ENCODE measurements at places on chromosomes 6 and 20.

GRCh38 chr6:7087066-7087465 is 20.7 kb upstream of the RREB1 start:
- DNase-seq, result peak; percentile 37

DNA sequence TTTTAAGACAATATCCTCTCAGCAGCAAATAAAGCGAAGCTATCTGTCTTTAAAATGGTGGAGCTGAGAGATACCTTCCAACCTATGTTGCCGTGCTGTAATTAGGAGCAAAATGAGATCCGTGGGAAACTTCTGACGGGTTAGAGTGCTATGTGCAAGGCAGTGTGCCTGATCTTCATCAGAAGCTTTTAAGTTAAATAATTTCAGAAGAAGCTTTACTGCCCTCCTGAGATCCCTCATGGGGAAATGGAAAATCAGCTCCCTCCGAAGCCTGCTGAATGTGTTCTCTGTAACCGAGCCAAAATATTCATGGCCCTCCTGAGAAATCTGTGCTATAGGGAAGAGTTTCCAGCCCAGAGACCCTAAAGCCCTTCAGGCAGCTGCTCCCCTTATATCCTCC is 43.7 kb upstream of the TBC1D7 start:
- no peak for DNase-seq

- no peak for DNase-seq
Measured at GRCh38 chr20:9510911-9511310, 3.5 kb upstream of the LAMP5 start.

DNA sequence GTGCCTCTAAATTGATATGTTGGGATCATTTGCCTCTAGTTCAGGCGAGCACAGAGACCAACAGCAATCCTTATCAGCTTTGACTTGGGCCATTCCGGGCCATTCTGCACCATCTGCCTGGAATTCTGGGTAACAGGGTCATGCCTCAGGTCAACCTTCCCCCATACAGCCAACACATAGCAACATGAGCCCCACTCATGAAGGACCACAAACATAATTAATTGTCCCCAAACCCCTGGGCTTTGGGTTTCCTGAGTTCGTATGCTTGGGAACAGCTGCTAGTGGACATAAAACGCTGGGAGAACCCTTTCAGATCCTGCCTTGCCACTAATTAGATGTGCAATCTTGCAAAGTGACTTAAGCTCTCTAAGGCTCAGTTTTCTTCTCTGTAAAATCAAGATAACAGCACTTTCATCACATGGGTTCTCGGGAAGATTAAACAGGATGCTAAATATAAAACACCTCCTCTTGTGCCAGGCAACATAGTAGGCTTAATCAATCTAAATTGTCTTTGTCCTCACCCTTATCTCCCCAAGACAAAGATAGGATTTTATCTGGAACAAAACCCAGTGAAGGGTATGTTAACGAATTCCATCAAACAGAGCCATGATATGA is 426.5 kb downstream of the CD83 start:
- no peak for DNase-seq

GRCh38 chr6:4358414-4359107 is 223.2 kb upstream of the ECI2 start:
- peak; percentile 100 for DNase-seq

DNA sequence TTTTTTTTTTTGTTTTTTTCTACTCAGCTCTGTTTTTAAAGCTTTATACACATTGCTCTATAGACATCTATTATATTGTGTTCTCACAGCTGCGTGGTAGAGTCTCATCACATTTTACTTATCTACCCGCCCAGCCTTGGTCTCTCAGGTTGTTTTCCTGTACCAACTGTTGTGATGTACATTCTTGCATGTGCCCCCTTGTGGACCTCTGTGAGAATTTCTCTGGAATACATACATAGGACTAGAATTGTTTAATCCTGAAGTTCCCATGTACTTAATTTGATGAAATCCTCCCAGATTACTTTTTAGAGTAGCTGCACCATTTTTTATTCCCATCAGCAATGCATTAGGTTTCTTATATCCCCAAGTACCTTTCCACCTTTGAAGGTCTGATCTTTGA is 40.4 kb upstream of the TINAG start:
- DNase-seq, result peak; percentile 51

GRCh38 chr6:41255110-41255509 is 27.0 kb downstream of the TREML4 start:
- no peak for DNase-seq

- DNase-seq, result no peak
Measured at GRCh38 chr6:333379-334002, 41.2 kb downstream of the DUSP22 start.
